Activated T-cell treated with anti-CD3 and anti-CD28 coated beads for 24 hours (primary cell): ENCODE measurements at places on chromosomes 11 and 22.

DNA sequence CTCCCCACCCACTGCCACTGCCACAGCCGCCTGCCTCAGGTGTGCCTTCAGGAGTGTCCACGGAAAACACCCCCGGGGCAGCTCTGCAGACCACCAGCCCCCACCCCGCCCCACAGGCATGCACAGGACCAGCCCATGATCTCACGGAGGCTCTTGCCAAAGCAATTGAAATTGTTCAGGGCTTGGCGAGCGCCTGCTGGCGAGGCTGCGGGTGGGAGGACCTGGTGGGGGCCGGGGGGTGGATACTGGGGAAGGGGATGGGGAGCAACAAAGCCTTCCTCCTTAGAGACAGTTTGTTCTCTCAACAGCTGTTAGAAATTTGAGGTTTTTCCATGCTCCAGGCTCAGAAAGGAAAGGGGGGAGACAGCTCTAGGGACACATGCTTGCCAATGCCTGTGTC lies 274.7 kb downstream of the MN1 start:
- no peak for DNase-seq

DNA sequence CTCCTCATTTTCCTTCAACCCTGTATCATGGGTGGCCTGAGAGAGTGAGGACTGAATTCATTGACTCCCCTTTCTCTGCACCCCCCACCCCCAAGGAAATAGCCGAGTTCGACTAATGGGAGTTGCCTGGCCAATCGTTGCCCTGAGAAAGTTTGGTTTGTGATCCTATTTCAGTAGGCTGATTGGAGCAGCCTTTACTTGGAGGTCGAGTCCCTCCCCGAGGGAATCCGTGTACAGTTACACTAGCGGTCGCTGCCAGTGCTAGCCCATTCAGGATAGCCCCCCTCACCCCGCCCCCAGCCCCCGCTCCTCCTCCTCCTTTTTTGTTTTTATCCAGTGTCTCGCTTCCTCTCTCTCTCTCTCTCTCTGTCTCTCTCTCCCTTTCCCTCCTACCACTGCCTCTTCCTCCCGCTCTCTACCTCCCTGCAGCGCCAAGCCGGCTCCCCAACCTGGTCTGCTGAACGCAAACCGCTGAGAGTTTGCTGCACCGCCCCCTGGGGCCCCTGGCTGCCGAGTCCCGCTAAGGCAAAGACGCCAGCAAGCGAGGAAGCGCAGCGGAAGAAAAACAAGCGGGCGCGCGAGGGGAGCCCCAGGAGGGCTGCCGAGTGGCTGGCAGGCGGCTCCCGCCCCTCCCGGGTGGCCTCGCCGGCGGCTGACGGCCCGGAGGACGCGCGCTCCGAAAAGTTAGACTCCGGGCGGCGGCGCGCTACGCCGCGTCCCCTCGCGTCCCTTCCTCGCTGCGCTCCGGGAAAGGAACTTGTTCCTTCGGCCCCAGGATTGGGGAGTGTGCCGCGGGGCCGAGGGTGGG lies at the start of gene GRAMD1B:
Gene GRAMD1B, plus strand, starts transcription at position 357 of the 808 bp plus-strand sequence. CDS start 524 bp downstream, outside the sequence.
- DNase-seq = peak; percentile 63

DNA sequence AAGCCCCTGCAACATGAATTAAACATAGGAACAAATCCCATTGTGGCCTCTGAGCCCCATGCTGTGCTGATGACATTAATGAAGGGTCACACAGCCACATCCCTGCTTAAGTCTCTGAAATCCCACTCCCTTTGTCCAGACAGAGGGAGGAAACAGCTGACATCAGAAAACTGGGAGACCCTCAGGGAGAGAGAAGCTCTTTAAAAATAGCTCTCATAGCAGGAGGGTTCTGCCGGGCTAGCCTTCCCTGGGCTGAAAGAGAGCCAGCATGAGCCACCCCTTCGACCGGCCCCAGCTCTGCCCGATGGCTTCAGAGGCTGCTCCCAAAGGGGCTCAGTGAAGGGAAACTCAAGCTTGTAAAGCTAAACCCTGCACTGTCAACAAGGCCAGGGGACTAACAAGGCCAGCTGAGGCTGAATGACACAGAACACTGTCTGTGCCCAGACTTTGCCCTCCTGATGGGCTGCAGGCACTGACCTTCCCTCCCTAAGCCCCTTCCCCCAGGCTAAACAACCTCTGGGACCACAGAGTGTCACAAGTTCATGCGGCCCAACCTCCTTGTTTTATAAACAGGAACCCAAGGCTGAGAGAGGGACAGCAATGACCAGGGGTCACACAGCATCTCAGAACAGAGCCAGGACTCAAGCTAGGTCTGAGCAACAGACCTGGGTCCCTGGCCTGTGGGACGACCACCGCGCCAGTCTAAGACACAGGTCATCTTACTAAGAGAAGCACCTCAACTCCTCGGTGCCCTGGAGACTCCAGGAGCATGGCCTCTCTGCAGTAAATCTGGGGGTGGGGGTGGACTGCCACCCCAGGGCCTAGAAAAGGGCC lies 163.8 kb downstream of the CHST1 start:
- DNase-seq = no peak

- DNase-seq = no peak
Observed at GRCh38 chr22:17007257-17007656, 765 bp downstream of the GAB4 start.

DNA sequence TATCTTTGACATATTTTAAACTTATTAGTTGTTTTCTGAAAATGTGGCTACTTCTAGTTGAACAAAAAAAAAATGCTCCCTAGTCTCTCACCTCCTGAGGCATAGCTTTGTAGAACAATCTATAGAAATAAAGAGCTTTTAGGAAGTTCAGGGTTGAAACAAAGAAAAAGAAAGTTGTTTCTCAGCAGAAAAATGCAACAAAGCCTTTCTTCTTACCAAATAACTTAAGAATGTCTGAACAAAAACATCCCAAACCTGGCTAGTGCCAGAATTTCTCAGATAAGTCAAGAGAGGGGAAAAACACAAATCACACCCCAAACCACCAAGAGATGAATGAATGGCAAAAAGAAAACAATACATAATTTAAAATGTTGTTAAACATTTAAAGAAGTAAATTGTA lies 114.1 kb downstream of the MAML2 start:
- DNase-seq = no peak

DNA sequence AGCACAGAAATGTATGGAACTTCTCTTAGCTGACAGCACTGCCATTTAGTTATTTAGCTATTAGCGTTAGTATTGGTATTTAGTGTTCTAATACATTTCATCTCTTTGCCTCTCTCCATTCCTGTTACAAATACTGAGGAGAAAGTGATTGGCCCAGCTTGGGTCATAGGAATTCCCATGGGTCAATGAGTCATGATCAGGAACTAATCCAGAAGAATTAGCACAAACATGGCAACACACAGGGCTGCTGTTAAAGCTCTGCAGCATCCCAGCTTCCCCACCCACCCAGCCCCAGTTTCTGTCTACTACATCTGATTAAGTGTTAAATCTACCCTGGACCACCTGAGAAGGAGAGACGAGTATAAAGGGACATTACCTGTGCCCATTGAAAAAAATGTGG lies 36.1 kb downstream of the PDGFD start:
- DNase-seq = no peak

- DNase-seq = no peak
Observed at GRCh38 chr11:65128182-65129145, 5.9 kb downstream of the SYVN1 start.

- DNase-seq = no peak
Observed at GRCh38 chr11:114027391-114027790, 32.1 kb upstream of the ZBTB16 start.

GRCh38 chr11:32478277-32478731 lies 43.0 kb upstream of the WT1 start:
- DNase-seq = no peak

- no peak for DNase-seq
Observed at GRCh38 chr11:98296091-98296880, 724.5 kb upstream of the CNTN5 start.

GRCh38 chr11:11963842-11964773 lies 44.3 kb downstream of the DKK3 start:
- DNase-seq = no peak

- no peak for DNase-seq
Observed at GRCh38 chr22:35226958-35227647, 30.2 kb upstream of the HMGXB4 start.

DNA sequence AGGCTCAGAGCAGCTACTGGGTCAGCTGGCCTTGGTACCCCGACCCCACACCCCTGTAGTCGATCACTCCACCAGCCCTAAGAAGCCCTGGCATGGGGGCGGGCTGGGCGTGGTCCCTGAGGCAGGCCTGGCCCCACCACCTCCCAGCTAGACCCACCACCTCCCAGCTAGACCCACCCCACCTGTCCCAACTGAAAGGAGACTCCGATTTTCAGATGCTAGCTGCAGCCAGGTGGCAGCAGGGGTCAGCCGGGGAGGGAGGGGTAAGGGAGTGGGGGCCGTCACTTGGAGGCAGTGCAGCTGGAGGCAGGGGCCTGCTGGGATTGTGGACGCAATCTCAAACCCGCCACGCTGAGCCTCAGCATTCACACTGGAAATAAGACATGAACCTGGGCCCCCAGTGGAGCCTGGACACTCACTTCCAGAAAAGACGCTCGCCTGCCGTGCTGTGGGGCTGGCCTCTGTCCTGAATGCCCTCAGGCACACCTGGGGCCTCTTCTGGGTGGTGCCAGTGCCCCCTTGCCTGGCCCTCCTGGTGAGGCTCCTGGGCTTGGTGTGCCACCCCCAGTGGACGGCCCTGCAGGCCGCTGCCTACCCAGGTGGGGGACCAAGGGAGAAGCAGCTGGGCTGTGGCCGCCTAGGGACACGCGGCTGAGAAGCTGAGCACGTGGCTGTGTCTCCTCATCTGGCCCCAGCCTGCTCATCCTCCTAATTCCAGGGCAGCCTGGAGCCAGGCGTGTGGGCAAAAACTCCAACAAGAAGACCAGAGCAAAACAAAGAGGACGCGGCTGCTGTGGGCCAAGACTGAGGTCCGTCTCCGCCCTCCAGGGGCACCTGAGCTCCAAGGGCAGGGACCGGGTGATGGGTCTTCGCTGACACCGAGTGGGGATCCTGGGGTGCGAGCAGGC lies 26.7 kb downstream of the OSBPL5 start:
- DNase-seq = no peak

DNA sequence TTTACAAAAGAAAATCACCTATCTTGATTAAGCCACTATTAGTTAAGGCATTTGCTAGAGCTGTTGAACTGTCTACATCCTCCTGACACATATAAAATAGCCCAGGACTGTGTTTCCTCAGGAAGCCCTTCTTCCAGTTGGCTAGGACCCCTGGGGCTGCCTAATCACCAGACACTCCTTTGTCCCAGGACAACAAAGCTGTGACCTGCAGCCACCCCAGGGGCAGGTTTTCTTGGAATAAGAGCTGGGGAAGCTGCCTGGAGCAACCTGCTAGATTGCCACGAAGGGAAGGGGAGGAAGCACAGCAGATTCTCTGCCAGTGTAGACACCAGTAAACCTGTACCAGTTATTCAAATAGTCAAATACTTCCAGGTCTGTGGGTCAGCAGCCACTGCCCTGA lies 17.6 kb downstream of the CHST1 start:
- DNase-seq = no peak

GRCh38 chr22:27748751-27749191 lies 52.8 kb downstream of the MN1 start:
- DNase-seq = no peak

DNA sequence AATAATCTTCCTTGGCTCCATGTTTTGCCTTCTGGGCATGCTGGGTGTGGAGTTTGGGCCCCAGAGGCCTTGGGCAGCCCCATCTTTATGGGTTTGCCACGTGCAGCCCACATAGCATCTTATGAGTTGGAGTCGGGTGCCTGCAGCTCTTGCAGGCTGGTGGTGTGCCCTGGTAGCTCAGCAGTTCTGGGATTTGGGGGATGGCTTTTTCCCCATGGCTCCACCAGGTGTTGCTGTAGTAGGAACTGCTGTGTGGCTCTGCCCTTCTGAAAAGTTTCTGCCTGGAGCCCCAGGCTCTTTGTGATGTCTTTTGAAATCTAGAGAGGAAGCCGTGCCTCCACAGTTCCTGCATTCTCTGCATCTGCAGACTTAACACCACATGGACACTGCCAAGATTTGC lies 16.8 kb downstream of the EED start:
- no peak for DNase-seq

DNA sequence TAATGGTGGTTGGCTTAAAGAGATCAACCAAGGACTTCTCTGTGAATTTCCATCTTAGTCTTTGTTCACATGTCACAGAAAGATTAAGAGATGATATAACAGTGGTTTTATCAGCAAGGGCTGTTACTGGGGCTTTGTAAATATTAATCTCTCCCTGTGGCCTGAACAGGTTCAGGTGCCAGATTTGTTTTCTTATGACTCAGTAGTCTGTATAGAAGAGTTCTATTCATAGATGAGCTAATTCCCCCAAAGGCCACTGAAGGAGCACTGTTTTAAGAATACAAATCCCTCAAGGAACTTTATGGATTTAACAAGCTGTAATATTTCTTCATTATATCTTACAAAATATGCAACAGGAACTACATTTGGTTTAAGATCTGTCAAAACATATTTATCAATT lies 50.4 kb downstream of the TCP11L1 start:
- DNase-seq = no peak

DNA sequence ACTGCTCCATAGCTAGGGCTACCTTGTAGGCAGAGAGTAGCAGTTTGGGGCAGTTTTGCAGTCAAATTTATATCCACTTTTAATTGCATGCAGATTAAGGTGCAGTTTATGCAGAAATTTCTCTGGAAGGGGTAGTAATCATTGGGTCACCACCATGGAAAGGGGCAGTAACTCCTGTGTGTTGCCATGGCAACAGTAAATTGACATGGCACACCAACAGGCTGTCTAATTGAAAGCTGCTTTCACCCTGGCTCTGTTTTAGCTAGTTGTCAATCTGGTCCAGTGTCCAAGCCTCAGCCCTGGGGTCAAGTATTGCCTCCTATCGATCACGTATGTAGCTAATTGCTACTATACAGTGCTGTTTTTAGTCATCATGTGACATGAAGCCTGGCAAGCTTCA lies 786.1 kb upstream of the CNTN5 start:
- no peak for DNase-seq

DNA sequence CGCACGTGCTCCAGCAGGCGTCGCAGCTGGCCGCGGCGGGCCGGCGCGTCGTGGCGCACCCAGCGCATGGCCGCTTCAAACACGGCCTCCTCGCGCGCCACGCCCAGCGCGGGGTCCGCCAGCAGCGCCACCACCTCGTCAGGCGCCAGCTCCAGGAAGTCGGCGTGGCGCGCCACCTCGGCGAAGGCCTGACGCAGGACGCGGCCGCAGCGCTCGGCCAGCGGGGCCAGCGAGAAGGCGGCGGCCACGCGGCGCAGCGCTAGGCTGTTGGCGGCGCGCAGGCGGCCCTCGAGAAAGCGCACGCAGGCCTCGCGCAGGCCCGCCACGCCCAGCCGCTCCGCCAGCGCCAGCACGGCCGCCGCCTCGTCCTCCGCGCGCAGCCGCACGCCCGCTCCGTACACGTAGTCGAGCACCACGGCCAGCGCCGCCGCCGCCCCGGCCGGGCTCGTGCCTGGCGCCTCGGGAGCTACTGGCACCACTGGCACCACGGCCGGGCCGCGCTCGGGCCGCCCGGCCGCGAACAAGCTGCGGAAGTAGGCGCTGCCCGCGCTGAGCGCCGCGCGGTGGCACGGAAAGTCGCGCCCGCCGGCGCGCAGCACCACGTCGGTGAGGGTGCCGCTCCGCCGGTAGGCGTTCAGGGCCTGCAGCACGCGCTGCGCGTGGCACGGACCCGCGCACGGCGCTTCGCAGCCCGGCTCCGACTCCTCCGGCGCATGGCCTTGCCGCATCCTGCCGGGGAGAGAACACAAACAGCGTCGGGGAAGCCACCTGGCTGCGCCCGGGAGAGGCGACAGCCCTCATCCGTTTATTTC lies 2.9 kb downstream of the KLHL35 start:
- peak; percentile 43 for DNase-seq

- no peak for DNase-seq
Observed at GRCh38 chr11:102110761-102111010, 439 bp downstream of the YAP1 start.
